ENCODE measurements at places on chromosomes 2 and 18.

- DNase-seq = no peak
These were observed 311.9 kb upstream of the NT5C1B start for GRCh38 chr2:18901242-18901641.

DNA sequence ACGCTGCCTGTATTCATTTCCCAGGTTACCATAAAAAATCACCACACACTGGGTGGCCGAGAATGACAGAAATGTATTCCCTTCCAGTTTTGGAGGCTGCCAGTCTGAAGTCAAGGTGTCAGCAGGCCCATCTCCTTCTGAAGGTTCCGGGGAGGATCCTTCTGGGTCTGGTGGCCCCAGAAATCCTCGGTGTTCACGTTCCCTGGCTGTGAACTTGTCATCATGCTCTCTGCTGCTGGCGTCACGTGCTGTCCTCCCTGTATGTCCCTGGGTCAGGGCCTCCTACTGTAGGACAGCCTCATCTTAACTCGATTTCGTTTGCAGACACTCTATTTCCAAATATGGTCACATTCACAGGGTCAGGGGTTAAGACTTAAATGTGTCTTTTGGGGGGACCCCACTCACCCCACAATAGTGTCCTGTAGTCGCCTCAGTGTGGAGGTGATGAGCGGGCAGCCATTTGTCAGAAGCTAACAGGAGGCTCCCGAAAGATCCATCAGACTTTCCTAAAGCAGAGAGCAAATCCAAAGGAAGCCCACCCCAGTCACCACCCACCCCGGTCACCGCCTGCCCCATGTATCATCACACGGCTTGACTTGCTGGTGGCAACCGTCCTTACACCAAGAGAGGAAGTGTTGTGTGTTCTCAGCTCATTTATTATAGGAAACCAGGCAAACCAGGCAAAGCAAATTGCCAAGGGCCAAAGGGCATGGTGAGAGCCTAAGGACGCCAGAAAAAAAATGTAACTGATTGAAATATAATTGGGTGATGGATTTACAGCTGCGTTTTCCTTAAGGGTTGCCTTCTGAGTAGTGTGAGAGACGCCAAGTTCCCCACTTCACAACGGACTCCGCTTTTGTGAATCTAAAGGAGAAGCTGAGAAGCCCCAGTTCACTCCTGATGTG lies 148.8 kb upstream of the ZNF236 start:
- no peak for DNase-seq

DNA sequence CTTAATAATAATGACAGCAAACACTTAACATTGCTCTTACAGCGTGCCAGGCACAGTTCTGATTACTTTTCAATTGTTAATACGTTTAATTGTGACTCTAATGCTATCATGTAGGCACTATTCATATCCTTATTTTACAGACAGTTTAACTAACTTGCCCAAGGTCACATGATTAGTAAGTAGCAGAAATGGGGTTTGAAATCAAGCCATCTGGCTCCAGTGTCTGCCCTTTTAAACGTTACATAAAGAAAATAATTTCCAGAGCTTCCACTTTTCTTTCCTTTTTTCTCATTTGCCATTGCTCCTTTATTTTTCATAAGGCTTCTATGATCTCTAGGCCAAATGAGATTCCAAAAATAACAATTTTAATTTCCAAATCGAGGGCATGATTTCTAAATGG lies 50.6 kb upstream of the IKZF2 start:
- DNase-seq = no peak

- DNase-seq = no peak
These were observed 100.5 kb upstream of the VWC2L start for GRCh38 chr2:214310319-214310718.

DNA sequence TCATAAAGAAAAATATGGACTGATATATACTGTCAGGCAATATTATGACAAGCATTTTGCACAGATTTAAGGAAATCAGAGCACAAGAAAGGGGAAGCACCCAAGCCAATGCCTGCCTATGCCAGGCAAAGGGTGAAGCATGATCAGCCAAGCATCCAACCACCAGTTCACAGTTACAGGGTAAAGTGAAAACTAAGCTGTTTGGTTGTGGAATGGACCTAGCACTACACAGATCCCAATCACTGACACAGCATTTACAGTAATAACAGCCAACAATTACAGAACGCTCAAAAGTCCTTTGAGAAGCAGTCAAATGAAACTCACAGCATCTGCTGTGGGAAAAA lies 90.3 kb downstream of the SP3 start:
- no peak for DNase-seq
